A549 treated with DMSO at 1 μM for 4 hours (cell line): ENCODE measurements at places on chromosomes 2 and 18. TPM values are rescaled to one million over a fixed set of nuclear protein-coding genes. Genes with fewer than 3 reads are reported as not detected.

The CD226 gene
- 0.02 to 0.17 TPM (median 0.07 TPM) in 5 replicates for total RNA-seq

The REG1B gene
- not detected in 5 replicates for total RNA-seq

The MYO5B gene
- 12.4 to 14.9 TPM (median 13.0 TPM) in 5 replicates for total RNA-seq

The OSGEPL1 gene
- total RNA-seq = 4.2 to 5.6 TPM (median 4.9 TPM) in 5 replicates

The SMAD4 gene
- 47.0 to 70.3 TPM (median 59.2 TPM) in 5 replicates for total RNA-seq

The PECR gene
- 15.7 to 17.0 TPM (median 16.8 TPM) in 5 replicates for total RNA-seq

The PROKR1 gene
- 0.02 to 0.04 TPM in 2 of 5 replicates, not detected in the others for total RNA-seq

The TGFBRAP1 gene
- total RNA-seq = 16.3 to 19.3 TPM (median 18.3 TPM) in 5 replicates

The PLB1 gene
- total RNA-seq = 1.1 to 2.0 TPM (median 1.6 TPM) in 5 replicates

The LAMA1 gene
- total RNA-seq = 0.06 to 0.31 TPM (median 0.11 TPM) in 5 replicates

The ZAP70 gene
- total RNA-seq = 0.05 to 0.10 TPM in 2 of 5 replicates, not detected in the others

The IGFBP2 gene
- 66.1 to 77.6 TPM (median 74.9 TPM) in 5 replicates for total RNA-seq

The TMEM247 gene
- total RNA-seq = not detected in 5 replicates

The CTNNA2 gene
- 0.17 to 0.52 TPM (median 0.22 TPM) in 5 replicates for total RNA-seq

The NXPH2 gene
- not detected in 5 replicates for total RNA-seq

The DPP10 gene
- not detected in 5 replicates for total RNA-seq

The HOXD11 gene
- total RNA-seq = 6.6 to 9.7 TPM (median 8.2 TPM) in 5 replicates

The LANCL1 gene
- total RNA-seq = 20.5 to 32.0 TPM (median 29.3 TPM) in 5 replicates

The LRATD1 gene
- 0.03 to 0.07 TPM in 2 of 5 replicates, not detected in the others for total RNA-seq

The CHAC2 gene
- 12.3 to 17.0 TPM (median 15.5 TPM) in 5 replicates for total RNA-seq

The RUFY4 gene
- total RNA-seq = not detected in 5 replicates

The SEPTIN10 gene
- total RNA-seq = 46.6 to 73.0 TPM (median 61.4 TPM) in 5 replicates

The CCDC68 gene
- total RNA-seq = 3.2 to 5.8 TPM (median 3.9 TPM) in 5 replicates
